ENCODE measurements at places on chromosomes 4 and X.

DNA sequence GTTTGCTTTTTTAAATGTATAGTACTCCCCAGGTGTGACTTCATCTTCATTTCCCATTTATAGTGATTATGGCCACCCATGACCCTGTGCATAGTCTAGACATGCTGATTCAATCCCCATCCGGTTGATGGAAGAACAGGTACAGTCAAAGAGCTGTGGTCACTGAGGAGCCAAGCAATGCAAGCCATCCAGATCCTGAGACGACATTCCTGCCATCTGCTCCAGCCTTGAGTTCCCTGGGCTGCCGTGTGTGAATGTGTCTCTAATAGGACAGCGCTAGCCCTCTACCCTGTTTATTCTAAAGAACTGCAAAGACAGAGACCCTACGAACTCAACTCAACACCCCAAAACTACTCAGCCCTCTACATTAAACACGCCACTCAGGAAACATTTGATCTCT lies 1.7 kb downstream of the KCNIP4 start:
- no peak for DNase-seq

GRCh38 chrX:87063642-87064041 lies 454.0 kb upstream of the KLHL4 start:
- DNase-seq = no peak

- DNase-seq = peak; percentile 46
Observed at GRCh38 chrX:136627409-136627808, 20.5 kb upstream of the CD40LG start.

- no peak for DNase-seq
Observed at GRCh38 chrX:38860106-38861013, 59.1 kb downstream of the MID1IP1 start.

DNA sequence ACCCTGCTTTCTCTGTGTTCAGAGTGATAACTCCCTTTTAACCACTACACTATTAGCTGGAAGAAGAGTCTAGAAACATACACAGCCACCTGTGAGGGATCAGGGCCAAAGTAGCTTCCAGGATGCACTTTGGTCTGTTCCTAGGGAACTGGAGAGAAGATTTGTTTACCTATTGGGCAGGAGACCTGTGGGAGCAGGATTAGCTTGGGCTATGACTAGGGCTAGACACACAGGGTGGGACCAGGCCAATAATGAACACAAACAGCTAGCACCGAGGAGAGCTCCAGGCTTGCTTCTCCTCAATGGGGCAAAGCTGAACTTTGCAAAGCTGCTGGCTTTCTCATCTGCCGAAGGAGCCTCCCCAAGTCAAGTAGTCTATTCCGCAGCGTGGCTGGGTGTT lies 24.4 kb upstream of the MAP7D3 start:
- no peak for DNase-seq

Measured in CD4-positive, alpha-beta T cell treated with Interleukin-12 subunit alpha and Interleukin-12 subunit beta, for 1 hour (primary cell).